AG08395 (cell line): ENCODE measurements at places on chromosomes 2 and 18.

DNA sequence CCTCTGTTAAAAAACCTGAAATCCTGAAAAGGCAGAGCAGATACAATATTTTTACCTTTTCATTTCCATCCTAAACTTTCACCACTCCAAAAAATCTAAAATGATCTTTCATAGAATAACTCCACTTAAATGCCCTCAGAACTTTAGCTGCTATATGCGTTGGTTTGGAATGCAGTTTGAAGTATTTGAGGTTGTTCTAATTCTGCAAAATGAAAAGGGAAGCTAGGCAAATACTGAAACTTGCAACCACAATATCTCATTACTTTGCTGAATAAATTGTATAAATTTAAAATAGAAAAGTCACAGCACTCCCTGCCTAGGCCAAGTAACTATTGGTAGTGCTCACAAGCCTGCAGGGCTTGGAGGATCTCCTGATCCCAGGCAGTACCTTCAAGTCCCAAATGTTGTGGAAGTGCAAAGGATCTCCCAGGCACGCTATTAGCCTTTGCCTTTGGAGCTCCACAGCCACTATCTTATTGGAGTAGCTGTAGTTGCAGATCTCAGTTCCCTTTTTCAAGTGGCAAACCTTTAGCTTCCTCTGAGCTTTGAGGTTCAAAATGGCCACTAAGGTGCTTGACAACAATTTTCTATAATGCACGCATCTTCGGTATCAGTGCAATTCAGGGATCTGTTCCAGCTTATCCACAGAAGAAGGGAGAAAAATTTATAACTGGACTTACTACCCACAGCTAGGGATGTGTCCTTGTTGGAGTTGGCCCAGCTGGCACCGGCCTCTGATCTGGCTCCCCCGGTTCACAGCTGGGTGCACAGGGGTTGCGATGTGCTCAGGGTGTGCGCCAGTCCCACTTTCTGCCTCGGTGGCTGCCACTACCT lies 43.4 kb upstream of the ANKRD62 start:
- no peak for DNase-seq

DNA sequence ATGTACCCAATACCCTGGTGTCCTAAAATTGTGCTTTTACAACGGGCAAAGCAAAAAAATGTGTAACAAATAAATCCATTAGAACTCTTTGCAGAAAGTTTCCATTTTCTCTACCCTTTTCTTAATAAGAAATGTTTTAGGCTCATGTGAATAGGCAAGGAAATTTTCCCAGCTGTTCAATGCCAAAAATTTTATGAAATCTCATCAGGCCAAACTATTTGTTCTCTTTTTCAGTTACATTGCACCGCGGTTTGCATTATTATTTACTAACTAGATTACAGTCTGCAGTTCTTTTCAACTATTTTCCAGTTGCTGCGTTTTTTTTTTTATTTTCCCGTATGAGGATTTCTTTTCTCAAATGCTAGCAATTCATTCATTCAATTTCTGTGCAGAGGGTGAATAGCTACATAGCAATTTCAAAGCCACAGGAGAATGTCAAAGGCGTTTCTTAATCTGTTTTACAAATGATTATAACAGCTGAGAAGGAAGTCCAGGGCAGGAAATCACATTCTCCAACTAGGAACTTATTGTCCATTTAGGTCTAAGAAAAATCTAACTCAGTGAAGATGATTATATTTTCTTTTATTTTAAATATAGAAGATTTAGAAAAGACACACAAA lies 367.5 kb upstream of the MMADHC start:
- DNase-seq: no peak

DNA sequence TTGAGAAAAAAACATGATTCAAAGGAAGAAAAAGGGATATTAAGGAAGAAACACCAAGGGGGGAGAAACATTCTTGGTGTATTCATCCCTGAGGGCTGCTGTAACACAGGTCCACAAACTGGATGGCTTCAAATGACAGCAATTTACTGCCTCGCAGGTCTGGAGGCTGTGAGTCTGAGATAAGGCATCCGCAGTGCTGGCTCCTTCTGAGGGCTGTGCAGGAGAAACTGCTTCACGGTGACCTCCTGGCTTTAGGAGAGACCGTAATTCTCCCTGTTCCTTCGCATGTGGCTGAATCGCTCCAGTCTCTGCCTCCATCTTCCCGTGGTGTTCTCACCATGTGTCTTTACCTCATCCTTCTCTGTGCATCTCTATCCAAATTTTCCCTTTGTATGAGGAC lies 490.7 kb downstream of the EIPR1 start:
- DNase-seq: no peak

- DNase-seq: no peak
Observed at GRCh38 chr2:32742376-32742775, 114.5 kb downstream of the TTC27 start.

GRCh38 chr2:48617618-48618017 lies at the start of gene GTF2A1L:
TSS of gene GTF2A1L (plus strand) at chr2:48617856. CDS start at chr2:48617875, 19 bp downstream.
- DNase-seq: no peak

DNA sequence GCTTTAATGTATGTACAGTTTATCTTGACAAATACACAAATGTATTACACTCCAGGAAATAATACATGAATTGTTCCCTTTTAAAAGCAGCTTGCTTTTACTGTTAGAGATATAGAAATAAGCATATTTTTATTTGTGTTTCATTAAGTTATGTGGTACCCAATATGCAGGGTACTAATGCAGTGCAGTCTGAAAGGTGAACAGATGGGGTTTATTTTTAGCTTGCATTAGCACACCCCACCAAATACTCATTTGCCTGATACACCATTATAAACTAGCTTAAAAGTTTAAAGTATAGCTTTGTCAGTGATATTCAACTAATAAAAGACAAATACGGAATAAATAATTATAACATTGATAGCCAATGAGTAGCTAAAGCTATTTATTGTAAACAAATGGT lies 394.7 kb upstream of the ZNF804A start:
- DNase-seq: no peak

DNA sequence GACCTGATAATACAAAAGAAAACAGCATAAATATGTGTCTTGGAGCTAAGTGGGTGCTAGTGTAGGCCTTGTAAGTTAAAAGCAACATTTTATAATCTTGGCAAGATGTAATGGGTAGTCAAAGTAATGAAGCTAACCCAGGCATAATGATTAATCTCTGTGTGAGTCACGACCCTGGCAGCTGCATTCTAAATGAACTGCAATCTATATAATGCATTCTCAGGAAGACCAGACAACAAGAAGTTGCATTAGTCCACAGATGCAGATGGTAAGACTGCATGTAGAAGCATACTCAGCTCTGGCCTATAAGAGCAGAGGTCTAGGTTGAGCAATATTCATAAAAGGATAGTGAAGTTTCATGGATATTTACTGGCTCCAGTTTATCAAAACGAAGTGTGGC lies 85.6 kb upstream of the ETAA1 start:
- DNase-seq: peak; percentile 14

DNA sequence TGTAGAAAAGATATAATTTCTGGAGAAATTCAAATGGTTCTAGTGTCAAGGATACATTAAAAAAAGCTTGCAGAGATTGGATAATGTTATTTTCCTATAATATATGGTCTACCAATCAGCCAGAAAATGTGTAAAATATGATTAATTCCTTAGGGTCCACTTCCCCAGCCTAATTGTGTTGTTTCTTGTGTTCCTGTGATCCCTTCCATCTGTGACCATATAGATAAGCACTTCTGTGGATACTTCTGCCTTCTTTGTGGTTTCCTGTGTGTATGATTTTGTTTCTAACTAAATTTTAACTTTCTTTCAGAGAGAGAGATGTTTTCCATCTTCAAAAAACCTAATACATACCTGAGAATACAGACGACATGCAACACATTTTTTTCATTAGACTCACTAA lies 367.1 kb upstream of the PIK3C3 start:
- no peak for DNase-seq

- DNase-seq: no peak
Observed at GRCh38 chr2:141692829-141693228, 438.0 kb downstream of the LRP1B start.

DNA sequence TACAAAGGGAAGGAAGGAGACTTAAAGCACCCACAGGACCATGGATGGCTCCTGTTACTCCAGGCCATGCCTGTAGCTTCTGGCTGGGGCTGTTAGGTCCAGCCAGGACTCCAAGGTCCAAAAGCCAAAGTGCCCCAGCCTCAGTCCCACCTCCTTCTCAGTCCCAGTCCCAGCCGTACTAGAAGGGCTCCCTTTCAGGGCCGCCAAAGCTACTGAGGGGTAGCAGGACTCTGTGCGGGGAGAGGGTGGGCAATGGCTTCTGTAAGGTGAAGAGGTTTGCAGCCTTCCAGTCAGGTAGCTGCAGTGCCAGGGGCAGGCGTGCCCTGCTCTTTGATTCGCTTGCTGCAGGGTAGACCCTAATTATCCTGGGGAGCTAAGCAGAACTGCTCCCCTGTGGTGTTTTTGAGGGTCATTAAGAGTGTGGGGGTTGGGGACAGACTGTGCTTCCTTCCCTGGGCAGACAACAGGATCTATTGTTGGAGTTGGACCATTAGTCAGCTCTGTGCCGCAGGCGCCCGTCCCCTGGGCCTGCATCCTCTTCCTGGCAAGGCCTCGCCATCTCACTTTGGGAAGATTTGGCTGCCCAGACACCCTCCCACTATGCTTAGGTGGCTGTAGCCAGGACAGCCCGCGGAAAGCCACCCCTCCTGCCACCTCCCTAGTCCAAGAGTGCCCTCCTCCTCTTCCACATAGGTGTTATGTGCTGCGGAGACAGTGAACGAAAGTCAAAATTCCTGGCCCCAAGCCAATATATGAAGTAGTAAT lies 118.8 kb downstream of the ZBTB7C start:
- DNase-seq: no peak

GRCh38 chr2:175062787-175063585 lies 57.8 kb upstream of the CHN1 start:
- no peak for DNase-seq

GRCh38 chr2:26993768-26994167 lies 23.3 kb downstream of the MAPRE3 start:
- no peak for DNase-seq

DNA sequence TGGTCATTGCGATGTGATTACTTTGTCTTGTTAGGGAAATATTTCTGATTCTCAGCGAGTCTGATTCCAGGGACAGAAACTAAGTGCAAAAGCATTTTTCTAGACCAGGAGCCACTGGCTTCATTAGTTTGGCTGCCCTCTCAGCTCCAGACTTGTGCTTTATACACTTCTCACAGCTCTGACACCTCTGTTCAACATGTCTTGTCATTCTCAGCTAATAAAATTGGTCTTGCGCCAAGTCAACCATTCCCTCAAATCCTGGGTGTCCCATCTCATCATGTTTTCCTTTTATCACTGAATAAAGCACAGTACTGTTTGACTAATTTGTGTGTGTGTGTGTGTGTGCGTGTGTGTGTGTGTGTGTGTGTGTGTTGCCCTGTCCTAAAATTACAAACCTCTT lies 215.5 kb upstream of the EPHA4 start:
- no peak for DNase-seq

DNA sequence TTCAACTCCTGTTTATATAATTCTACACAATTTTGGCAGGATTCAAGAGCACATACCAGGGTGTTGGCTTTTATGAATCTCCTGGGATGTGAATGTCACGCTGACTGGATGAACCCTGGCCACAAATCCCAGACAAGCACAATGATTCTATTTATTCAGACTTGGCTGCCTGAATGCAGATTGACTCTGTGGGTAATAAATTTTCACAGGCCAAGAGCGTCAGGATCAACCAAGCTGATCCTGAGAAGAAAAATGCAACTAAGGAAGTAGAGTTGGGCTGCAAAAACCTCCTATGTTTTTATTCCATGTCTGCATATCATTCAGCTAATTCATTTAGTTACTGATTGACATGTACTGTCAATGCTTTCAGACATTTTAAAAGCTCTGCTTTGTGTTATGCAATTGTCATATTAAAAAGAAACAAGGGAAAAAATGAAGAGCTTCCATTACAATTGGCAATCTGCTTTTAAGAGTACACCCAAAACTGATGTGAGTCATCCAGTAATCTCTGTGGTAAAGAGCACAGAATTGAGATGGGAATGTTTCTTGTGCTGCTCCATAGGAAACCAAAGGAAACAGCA lies 173.0 kb upstream of the REV1 start:
- peak; percentile 94 for DNase-seq

DNA sequence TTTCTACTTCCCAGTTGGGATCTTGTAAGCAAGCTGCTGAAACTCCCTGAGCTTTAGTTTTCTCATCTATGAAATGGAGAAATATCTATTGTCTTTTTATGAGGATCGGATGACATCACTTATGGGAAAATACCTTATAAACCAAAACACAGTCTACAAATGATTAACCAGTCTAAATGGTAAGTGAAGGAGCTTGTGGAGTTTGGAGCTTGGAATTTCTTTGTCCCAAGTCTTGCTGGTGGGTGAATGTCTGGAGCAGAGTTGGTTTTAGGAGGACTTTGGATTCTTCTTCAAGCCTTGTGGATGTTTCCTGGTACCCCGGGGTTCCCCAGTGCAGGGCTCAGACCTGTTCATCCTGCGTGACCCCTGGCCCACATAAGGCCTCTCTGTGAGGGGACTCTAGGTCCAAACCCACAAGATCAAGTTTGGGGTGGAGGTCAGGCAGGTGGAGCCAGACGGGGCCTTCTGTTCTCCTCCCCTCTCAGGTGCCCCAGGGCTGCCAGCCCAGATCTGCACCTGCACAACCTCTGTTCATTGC lies 43.2 kb downstream of the FOSL2 start:
- no peak for DNase-seq

DNA sequence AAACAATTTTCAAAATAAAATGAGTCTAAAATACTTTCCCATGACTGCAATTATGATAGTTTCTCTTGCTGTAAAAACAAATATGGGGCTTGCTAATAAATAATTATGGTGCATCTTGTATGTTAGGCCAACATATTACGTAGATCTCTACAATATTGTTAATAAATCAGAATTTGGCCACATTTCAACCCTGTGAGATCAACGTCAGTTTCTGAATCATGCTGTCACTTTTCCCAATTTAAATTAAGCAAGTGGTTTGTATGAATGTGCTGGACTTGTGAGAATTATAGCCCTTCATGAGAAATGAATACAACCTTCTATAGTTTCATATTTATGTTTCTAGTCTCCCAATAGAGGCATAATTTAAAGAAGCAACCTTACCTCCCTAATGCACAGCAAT lies 808.9 kb downstream of the SUCLG1 start:
- no peak for DNase-seq

GRCh38 chr2:241135737-241136136 lies 13.5 kb downstream of the PASK start:
- no peak for DNase-seq
